ENCODE measurements at places on chromosomes 7 and 10.

GRCh38 chr7:92245487-92246359 is at the start of the genes ANKIB1 and KRIT1:
Gene ANKIB1, plus strand, starts transcription at chr7:92245974. Its CDS starts 49,005 bp downstream, at chr7:92294979.
Gene KRIT1, minus strand, starts transcription at chr7:92245914. Its CDS starts 3,779 bp downstream, at chr7:92242135.
- peak; percentile 94 for DNase-seq

DNA sequence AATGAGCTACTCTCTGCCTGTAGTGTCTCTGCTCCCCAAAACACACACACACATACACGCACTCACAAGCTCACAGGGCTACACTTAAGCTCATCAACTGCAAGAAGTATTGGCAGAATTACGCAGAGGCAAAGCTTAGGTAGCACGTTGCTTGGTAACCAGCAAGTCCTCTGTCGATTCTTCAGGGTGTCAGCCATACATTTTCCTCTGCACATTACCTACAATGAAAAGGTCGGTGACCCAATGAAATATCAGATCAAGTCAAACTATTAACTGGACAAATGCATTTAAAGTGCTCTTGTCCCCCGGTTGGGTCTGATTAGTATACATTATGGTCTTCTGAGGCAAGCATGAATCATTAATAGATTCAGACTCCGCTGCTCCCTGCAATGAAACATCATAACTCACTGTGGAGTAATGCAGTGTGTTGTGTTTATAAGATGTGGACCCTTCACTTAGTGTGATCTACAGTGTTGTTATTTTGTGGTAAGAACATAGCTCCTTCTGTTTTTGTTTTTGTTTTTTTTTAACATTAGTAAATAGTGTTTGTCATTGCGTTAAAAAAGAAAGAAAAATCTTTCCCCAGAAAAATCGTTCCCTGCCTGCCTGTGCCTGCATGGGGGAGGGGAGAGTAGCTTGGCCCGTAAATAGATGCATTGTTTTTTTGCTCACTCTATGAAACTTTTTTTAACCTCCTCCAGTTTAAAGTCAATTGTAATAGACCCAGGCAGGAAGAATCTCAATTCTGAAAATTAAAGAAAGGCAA is 325.5 kb downstream of the SFMBT2 start:
- peak; percentile 5 for DNase-seq

DNA sequence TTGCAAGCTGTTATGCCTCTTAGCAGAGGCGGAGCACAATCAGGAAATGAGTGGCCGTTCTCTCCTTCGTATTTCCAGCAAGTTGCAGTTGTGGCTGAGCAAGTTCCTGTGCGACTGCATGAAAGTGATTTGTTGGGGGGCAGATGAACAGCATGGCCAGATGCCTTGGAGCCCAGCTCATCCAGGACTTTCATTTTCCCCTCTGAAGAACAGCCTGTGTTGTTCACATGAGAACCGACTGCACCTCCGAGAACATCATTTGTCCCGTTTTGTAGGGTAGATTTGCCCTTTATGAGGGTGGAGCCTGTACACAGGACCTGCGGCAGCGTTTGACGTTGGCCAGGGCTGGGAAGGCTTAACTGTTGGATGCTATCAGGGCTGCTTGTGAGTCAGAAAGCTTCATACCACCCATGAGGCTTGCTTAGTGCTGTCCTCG is 4.4 kb downstream of the BAG3 start:
- DNase-seq: no peak

DNA sequence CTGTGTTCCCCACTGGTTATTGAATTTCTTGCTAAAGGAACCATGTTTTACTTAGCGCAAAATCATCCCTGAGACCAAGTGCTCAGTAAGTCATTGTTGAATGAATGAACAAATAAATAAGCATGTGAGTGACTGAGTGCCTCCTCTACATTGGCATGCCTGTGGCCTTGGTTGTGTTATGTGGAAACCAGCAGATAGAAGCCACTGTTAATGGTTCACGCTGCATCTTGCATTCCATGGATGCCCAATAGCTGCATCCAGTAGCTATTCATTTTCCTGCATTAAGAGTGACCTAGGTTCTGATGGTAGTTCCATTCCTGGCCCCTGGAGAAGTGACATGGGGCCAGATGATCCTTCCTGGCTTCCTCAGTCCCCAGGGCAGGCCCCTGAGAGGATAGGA is 113.3 kb upstream of the BMPER start:
- no peak for DNase-seq

DNA sequence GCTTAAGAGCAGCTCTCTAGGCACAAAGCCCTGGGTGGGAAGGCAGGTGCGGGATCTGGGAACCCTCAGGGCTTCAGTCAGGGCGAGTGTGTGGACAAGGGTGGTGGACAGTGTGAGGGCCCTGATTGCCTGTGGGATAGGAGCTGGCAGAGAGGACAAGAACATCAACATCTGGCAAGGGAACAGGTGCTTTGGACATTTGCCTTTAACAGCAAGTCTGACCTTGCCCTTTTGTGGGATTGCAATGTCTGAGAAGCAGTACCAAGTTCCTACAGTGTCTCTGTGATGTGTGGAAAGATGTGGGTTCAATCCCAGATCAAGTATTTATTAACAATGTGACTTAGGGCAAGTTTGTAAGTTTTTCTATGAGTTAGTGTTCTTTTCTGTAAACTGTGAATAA is 46.7 kb downstream of the TFAM start:
- DNase-seq: no peak

GRCh38 chr7:107441581-107442422 is 28.1 kb upstream of the GPR22 start:
- DNase-seq: no peak

DNA sequence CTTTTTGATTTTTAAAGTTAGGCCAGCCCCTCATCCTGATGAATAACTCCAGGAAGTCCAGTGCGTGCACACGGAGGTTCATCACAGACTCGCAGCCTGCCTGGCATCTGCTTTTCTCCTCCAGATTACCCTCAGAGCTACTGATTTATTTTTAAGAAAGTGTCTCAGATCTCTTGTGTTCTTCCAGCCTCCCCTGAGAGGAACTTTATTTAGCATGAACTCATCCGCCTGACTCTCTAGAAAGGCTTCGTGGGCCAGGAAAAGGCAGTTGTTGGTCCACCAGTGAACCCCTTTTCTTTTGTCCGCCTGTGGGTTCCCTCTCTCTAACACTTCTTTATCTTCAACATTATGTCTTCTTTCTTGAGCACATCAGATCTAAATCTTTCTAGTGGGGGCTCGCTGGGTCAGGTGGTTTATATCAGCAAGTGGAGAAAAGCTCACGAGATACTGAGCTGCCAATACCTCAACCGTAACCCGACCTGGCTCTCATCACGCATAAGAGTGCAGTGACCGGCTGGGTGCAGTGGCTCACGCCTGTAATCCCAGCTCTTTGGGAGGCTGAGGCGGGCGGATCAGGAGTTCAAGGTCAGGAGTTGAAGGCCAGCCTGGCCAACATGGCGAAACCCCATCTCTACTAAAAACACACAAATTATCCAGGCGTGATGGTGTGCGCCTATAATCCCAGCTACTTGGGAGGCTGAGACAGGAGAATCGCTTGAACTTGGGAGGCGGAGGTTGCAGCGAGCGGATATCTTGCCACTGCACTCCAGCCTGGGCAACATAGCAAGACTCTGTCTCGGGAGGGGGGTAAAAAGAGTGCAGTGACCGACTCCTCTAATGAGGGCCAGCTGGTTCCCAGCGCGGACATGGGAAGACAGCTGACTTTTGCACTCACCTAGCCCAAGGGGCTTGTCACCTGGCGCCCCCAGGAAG is 162.3 kb downstream of the CCDC3 start:
- no peak for DNase-seq

- DNase-seq: peak; percentile 28
These were observed 33.2 kb downstream of the C7orf33 start for GRCh38 chr7:148623586-148624282.

DNA sequence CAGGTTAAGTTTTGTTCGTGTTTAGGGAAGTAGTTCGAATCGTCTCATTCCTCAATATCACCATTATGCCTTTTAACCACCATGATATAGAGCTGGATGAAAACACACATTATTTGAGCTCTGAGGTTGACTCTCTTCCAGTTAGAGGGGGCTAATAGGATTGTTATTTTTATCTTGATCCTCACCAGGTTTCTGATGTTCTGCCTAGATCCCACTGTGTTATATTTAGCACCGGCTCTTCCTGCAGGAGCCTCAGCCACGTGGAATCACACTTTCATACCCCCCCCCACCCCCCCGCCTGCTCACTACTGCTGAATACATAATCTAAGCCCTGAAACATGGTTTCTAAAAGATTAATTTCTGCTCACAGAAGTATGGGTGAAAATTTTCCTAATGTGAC is 88.3 kb downstream of the NRCAM start:
- DNase-seq: no peak

DNA sequence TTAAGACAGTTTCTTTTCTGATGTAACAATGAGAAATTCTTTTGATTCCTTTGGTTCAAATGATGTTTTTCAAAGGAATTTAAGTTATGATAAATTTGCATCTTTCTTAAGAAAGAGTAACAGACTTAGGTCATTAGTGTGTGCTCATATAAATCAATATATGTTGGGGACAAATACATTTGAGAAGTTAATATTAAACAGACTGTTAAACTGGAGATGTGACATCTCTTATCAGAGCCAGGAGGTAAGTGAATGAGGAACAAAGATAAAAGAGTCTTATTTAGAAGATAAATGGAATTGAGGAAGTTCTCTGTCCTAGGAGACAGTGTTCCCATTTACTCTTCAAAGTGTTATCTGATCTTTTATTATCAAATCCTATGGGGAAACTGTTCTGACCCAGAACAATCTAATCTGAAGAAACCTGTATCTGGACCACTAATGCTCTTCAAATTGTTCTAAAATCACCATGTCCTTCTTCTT is 104.8 kb upstream of the LAMB4 start:
- DNase-seq: no peak

- no peak for DNase-seq
These were observed 150.9 kb downstream of the SEMA3A start for GRCh38 chr7:84043661-84044191.

DNA sequence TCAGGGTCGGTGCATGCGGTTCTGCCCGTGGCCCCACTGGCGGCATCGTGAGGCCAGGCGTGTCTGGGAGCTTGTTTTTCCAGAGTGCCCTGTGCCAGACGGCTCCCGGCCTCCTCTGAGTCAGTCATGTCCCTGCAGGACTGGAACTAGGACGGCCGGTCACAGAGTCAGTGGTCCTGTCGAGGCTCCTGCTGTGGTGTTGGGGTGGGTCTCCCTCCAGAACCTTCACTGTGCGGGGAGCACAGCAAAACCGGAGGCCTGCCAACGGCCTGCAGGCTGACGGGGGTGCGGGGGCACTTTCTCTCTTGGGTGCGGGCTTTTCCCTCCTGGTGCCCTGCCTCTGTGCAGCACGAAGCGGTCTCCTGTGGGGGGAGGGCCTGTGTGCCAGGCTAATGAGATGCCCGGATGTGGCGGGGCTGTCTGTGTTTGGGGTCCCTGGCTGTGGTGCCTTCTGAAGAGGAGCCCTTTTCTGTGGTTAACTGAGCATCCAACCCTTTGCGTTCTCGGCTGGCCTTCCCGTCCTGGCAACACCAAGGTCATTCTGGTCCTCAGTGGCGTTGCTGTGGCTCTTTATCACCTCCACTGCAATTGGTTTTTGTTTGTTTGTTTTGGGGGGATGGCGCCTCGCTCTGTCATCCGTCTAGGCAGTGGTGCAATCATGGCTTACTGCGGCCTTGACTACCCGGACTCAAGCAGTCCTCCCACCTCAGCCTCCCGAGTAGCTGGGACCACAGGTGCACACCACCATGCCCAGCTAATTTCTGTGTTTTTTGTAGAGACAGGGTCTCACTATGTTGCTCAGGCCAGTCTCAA is 8.0 kb downstream of the GET4 start:
- DNase-seq: no peak

GRCh38 chr10:1605121-1605520 is 132.2 kb downstream of the ADARB2 start:
- no peak for DNase-seq

- DNase-seq: no peak
These were observed 2.7 kb downstream of the CDK13 start for GRCh38 chr7:39952803-39953202.

- DNase-seq: no peak
These were observed 143.4 kb downstream of the C10orf105 start for GRCh38 chr10:71575934-71576801.

- DNase-seq: no peak
These were observed 130.9 kb upstream of the ADAM12 start for GRCh38 chr10:126519185-126519584.

DNA sequence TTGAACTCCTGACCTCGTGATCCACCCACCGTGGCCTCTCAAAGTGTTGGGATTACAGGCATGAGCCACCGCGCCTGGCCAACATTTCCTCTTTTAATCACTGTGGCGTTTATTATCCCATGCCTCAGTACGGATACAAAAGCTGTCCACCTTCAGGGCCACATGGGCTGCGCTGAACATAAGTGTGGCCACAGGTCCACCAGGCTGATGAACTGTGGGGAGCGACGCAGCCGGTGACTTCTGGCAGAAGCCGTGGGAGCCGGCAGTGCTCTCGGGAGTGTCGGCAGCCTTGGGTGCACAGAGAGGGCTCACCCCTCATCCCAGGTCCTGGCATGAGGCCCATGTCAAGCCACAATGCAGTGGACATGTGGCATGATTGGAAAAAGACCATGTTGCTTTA is 223.6 kb downstream of the TNS3 start:
- no peak for DNase-seq

DNA sequence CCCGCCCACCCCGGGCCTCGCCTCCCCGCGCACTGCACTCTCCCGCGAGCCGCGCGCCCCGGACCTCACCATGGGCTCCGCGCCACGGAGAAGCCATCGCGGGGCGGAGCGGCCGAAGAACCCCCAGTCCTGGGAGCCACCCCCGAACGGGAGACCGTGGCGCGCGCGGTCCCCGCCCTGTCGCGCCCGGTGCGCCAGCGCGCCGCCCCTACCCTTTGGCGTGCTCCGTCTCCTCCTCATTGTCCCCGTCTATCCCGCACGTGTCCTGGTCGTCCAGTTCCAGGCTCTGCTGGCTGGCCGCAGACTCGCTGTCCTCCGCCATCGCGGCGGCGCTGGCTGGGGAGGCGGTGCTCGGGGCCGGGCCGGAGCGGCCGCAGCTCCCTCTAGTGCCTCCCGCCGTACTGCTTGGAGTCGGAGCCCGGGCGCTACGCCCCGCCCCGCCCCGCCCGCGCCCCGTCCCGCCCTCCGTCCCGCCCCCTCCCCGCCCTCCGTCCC is at the start of gene NMT2:
TSS of gene NMT2 (minus strand) at position 403 of the 495 bp plus-strand sequence. CDS start at position 322, 81 bp downstream.
- DNase-seq: peak; percentile 83

DNA sequence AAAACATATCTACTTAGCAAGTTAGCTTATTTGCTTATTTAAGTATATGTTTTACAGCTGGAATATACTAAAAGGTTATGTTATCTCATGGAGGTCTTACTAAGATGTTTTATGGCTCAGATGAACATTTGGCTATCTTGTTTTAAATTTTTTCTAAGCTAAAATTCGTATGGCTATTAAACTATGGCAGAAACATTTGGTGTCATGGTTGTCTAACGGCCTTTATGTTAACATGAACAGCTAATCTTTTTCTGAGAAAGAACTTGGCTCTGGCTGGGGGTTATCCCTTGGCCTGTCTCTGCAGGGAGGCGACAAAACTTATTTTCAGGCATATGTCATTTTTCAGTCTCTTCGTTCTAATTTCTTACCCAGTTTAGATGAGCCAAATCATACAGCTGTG is 101.5 kb upstream of the MTPN start:
- DNase-seq: no peak

DNA sequence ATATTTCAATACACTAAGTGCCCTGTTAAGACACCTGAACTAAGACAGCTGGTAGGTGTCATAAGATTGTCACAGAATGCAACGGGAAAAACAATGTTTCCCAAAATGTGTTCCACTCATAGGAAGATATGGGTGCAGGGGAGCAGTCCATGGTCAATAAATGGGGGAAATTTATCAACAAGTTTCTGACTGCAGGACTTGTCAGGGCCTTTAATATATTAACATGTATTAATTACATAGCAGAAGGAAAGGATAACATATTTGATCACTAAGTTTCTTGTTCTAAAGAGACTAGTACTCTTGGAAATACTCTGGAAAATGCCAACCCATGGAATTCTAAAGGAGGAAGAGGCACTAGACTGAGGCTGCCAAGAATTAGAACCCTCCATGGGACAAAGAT is 6.7 kb downstream of the RBP3 start:
- no peak for DNase-seq

Measured in NCI-H1092 treated with DMSO at 0.1 percent for 48 hours (cell line).